Suppressor macrophage treated with lipopolysaccharide for 1 hour (primary cell): ENCODE measurements at places on chromosomes 13 and 19.

DNA sequence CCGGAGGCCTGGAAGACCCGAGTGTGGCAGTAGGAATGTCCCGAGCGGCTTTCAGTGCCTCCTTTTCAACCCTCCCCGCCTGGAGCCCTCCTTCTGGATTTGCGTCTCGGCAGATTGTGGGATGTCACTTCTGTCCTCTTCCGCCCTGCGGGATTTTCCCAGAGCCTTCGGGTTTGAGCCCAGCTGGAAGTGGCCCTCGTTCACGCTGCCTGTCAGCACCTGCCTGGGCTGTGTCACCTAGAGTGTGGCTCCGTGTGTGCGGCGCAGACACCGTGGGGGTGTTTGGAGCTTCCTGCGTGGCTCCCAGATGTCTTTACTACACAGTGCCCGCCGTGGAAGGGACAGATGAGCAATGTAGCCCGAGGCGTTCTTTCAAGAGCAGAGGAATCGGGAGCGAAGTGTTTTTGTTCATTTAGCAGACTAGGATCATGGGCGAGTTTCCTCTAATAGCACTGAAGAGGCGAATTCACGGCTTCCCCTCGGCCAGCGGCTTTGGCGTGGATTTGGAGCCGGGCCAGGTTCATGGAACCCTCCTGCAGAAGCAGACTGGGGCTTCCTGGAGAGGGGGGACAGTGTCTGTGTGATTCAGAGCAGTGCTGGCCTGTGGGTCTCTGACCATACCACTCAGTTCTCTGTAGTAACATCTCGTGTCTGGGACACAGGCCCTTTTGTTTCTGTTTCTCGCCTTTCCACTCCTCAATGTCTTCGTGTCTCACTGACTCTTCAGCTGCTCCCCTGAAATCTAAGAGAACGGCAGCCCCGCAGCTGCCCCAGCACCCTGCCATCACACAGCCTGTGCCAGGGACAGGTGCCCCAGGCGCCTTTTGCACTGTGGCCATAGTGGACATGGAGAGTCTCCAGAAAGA, 68.0 kb downstream of the KDM4B start:
- DNase-seq = no peak

DNA sequence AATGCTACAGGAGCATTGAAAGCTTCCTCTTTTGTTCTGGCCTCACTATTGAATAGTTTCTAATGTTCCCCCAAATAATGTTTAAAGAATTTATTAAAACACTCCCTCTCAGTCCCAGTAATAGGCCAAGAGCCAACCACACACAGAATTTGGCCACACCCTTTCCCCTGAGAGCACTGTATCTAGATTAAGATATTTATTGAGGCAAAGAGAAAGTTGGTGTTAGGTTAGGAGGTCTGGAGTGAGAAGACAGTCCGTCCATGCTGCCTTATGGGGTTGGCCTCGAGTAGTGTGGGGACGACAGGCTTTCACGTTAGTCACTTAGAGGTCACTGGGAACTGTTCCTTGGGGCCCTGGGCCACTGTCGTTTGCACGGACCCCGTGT, 122.9 kb upstream of the RNF113B start:
- DNase-seq = no peak

DNA sequence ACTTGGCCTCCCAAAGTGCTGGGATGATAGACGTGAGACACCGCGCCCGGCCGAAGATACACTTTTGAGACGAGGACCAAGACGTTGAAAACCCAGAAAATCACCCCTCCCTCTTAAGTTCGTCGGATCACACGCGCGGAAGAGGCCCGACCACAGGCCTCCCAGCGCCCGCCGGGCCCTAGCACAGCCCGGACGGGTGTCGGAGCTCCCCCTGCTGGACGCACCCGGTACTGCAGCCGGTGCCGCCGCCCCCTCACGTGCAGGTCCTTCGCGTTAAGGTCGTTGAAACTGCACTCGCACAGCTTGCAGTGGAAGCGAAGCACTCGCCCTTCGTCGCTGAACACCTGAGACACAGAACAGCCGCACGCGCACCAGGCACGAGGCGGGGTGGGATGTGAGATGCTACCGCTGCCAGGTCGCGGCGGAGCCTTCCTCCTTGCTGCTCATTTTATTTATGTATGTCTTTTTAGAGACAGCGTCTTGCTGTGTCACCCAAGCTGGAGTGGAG, 35.7 kb upstream of the MATK start:
- DNase-seq = peak; percentile 89

DNA sequence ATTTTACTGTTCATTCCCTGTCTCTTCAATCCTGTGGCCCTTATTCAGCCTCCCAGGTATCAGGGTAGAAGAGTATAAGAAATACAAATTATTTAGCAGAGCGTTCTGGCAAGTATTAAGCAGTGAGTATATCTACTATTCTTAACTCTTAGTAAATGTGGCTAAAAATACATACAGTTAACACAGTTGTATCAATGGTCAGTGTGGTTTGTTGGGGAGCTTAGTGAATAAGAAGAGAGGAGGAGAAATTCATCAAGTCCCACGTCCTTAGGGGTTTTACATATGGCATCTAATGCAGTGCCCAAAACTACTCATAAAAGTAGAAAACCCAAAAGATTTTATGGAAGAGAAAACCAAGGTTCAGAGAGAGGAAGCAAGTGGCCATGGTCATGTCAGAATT, 691.0 kb upstream of the SGCG start:
- no peak for DNase-seq

GRCh38 chr13:113114511-113115362, 7.9 kb upstream of the F10 start:
- DNase-seq = no peak

- peak; percentile 82 for DNase-seq
These were observed 70.5 kb downstream of the IRS2 start for GRCh38 chr13:109715902-109716301.

- no peak for DNase-seq
These were observed 172.4 kb downstream of the VWA8 start for GRCh38 chr13:41788552-41788951.

- no peak for DNase-seq
These were observed 280.0 kb downstream of the SHISA2 start for GRCh38 chr13:25771641-25772478.

- no peak for DNase-seq
These were observed 300.4 kb downstream of the DLEU7 start for GRCh38 chr13:50543141-50543540.

- no peak for DNase-seq
These were observed 5.7 kb upstream of the ZC3H13 start for GRCh38 chr13:46058268-46058667.

GRCh38 chr19:10763411-10763810, 45.5 kb downstream of the DNM2 start:
- no peak for DNase-seq

DNA sequence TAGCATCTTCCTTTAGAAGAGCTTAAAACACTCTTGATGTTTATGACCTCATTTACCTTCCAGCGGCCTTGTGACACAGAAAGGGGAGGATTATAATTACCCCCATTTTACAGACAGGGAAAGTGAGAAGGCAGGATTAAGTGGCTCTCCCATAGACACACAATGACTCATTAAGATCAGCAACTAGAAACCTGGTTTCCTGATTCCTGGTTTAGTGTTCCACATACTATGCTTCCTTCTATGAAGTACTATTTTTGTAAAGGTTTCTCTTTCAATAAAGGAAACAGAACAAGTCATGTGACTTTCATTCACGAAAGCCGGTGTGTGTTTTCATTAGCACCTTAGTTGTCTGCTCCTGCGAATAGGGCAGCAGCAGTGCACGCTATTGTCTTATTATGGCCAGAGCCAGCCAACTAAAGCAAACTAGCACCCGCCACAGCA, 8.3 kb downstream of the IRS2 start:
- peak; percentile 14 for DNase-seq

- DNase-seq = no peak
These were observed 1512.0 kb downstream of the SLITRK1 start for GRCh38 chr13:82370316-82370715.

GRCh38 chr13:49859560-49859959, 67.1 kb upstream of the KPNA3 start:
- no peak for DNase-seq

DNA sequence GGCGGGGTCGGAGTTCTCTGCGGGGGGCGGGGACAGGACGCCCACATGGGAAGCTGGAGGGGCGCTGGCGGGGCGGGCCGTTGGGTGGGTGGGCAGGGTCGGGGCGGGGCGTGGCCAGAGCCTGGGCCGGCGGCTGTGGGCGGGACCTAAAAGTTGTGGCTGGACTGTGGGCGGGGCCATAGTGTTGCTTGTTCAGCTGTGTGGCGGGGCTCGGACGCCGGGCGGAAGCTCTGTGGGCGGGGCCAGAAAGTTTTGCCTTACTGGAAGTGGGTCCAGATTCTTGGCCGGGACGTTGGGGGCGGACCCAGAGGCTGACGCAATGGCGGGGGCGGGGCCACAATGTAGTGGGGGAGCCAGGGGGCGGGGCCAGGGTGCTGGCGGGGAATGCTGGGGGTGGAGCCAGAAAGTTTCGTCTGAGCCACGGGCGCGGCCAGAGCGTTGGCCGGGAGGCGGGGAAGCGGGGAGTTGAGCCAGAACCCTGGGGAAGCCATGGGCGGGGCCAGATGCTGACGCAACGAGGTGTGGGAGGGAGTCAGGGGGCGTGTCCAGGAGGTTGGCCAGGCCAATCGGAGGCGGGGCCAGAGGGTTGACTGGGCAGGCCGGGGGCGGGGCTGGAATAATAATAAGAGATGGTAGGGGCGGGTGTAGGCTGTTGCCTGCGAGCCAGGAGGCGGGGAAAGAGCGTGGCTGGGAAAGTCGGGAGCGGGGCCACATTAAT, 527 bp downstream of the CCDC9 start:
- DNase-seq = peak; percentile 100

- DNase-seq = no peak
These were observed 387.8 kb upstream of the GPC6 start for GRCh38 chr13:92838786-92839185.

GRCh38 chr13:29254626-29255370, 340.7 kb downstream of the SLC7A1 start:
- DNase-seq = no peak

- peak; percentile 41 for DNase-seq
These were observed 9.5 kb upstream of the URAD start for GRCh38 chr13:27997904-27998522.

DNA sequence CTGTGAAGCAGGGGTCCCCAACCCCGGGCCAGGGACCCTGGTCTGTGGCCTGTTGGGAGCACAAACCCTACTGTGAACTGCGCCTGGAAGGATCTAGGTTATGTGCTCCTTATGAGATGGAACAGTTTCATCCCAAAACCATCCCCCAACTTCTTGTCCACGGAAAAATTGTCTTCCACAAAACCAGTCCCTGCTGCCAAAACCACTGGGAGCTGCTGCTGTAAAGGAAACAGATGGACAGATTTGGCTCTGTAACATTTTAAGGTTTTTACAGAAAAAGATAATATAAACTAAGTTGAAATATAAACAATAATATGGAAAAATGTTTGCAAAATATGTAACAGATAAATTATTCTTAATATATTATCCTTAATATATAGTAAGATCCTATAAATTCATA, 73.7 kb downstream of the COG6 start:
- no peak for DNase-seq

DNA sequence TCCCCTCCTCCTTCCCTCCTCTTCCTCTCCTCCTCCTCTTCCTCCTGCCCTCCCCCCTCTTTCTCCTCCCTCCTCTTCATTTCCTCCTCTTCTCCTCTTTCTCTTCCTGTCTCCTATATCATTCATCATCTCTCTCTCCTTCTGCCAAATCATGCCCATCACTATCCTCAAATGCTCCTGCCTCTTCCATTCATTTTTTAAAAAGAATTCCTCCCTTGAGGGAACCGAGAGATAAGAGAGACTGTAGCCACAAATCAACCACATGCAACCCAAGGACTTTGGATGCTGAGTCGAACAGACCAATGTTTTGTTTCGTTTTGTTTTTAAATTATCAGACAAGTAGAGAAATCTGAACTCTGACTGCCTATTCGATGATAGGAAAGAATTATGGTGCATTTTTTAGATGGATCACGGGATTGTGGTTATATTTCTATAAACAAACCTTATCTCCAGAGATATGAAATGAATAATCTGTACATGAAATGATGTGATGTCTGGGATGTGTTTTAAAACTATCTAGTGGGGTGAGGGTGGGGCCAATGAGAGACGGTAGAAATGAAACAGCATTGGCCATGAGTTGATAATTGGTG, 9.5 kb upstream of the ZNF541 start:
- DNase-seq = no peak
